Mesothelial cell of epicardium (in vitro differentiated cells): ENCODE measurements at places on chromosomes 2 and 18. TPM values are rescaled to one million over a fixed set of nuclear protein-coding genes. Genes with fewer than 3 reads are reported as not detected.

GRCh38 chr18:35247412-35248249 is 6.8 kb downstream of the ZNF397 start:
- no peaks in the 10 kb centered on the region for H3K27me3 ChIP-seq
- H3K36me3 ChIP-seq: peaks cover 90% of the 10 kb centered on the region
- H3K27ac ChIP-seq: no peak overlapping the region
- H3K4me3 ChIP-seq: no peak overlapping the region

GRCh38 chr2:195590199-195590860 is 66.7 kb upstream of the SLC39A10 start:
- DNase-seq: no peak
- H3K36me3 ChIP-seq: no peaks in the 10 kb centered on the region
- H3K27me3 ChIP-seq: no peaks in the 10 kb centered on the region
- H3K27ac ChIP-seq: no peak overlapping the region
- peaks cover 8% of the 10 kb centered on the region for H3K4me1 ChIP-seq
- no peak overlapping the region for H3K4me3 ChIP-seq

DNA sequence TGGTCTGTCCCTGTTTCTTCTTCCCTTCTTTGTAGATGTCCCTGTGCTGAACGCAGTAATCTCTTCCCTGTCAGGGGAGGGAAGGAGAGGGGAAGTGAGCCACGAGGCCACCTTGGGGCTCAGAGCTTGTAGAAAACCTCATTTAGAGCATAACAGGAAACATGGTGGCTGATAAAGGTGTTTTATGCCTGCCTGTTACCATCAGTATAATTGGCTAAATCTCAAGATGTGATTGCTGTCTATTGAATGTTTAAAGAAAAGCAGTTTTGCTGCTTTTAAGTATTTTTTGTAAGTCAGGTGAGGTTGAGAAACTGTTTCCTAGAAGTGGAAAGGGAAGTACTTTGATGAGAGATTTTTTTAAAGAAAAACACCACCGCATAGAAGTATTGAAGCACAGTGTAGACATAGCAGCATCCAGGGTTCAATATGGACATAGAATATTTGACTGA is 59.7 kb upstream of the PDK1 start:
- H3K36me3 ChIP-seq: peaks cover 9% of the 10 kb centered on the region
- DNase-seq: no peak
- no peaks in the 10 kb centered on the region for H3K27me3 ChIP-seq
- H3K4me3 ChIP-seq: no peak overlapping the region

DNA sequence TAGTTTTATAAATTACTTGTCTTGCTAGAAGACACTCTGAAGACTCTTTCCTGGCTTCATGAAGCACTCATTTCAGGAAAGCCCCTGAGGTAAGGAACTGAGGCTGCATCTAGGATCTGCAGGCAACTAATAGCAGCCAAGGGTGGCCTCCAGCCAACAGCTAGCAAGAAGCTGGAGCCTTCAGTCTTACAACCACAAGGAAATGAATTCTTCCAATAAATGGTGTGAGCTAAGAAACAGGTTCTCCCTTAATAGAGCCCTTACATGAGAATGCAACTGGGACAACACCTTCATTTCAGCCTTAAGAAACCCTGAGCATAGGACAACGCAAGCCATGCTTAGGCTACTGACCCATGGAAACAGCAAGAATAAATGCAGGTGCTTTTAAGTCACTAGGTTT is 254.6 kb upstream of the RBBP8 start:
- H3K4me1 ChIP-seq: peaks cover 51% of the 10 kb centered on the region
- peaks cover 21% of the 10 kb centered on the region for H3K27me3 ChIP-seq
- no peak overlapping the region for H3K27ac ChIP-seq
- DNase-seq: no peak
- H3K36me3 ChIP-seq: peaks cover 5% of the 10 kb centered on the region
- H3K4me3 ChIP-seq: no peak overlapping the region

DNA sequence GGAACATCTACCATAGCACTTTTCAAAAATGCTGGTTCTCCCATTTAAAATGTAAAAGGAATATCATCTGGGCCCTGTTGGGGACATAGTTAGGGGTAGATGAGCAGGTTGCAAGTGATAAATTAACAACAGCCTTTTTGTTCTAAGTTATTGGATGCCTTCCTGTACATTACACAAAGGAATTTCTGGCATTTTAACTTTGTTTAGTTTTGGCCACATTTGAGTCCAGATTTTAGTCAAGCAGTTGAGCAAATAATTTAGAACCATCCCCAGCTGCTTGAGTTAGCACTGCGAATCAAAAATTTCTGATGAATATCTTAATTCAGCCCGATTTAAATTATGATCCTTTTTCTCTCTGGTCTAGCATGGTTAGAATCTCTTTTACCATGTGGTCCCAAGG is 124.4 kb downstream of the TTC27 start:
- H3K27ac ChIP-seq: no peak overlapping the region
- H3K36me3 ChIP-seq: peaks cover 50% of the 10 kb centered on the region
- no peak overlapping the region for H3K4me3 ChIP-seq
- H3K4me1 ChIP-seq: peaks cover 5% of the 10 kb centered on the region

- H3K36me3 ChIP-seq: peaks cover 9% of the 10 kb centered on the region
- no peaks in the 10 kb centered on the region for H3K27me3 ChIP-seq
- peaks cover 30% of the 10 kb centered on the region for H3K4me1 ChIP-seq
- no peak overlapping the region for H3K4me3 ChIP-seq
Observed at GRCh38 chr2:47041891-47042684, 113.0 kb downstream of the STPG4 start.

DNA sequence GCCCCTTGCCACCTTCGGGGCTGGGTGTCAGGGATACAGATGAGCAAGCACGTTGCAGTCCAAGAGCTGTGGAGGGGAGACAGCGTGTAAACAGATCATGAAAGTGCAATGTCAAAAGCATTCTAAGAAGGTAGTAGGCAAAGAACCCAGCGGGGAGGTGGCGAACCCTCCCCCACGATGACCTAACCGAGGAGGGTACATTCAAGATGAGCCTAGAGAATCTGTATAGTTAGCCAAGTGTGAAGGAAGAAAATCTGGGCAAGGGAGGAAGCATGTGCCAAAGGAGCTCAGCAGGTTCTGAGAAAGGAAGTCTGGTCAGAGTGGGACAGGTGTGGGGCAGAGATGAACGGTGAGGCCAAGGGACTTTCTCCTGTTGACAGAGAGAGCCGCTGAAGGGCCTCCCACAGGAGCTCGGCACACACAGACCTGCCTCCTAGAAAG is 106.9 kb downstream of the SP3 start:
- H3K27me3 ChIP-seq: no peaks in the 10 kb centered on the region
- no peak overlapping the region for H3K4me3 ChIP-seq
- peaks cover 9% of the 10 kb centered on the region for H3K4me1 ChIP-seq
- no peak for DNase-seq

GRCh38 chr2:172704072-172704936 is 31.3 kb upstream of the RAPGEF4 start:
- H3K4me3 ChIP-seq: no peak overlapping the region
- no peak overlapping the region for H3K27ac ChIP-seq
- DNase-seq: no peak
- H3K27me3 ChIP-seq: peaks cover 5% of the 10 kb centered on the region

GRCh38 chr18:3810296-3810695 is 360.3 kb downstream of the TGIF1 start:
- no peak overlapping the region for H3K4me3 ChIP-seq
- peaks cover 7% of the 10 kb centered on the region for H3K36me3 ChIP-seq
- H3K27me3 ChIP-seq: no peaks in the 10 kb centered on the region
- no peak overlapping the region for H3K27ac ChIP-seq
- DNase-seq: no peak
- H3K4me1 ChIP-seq: peaks cover 8% of the 10 kb centered on the region

- no peaks in the 10 kb centered on the region for H3K27me3 ChIP-seq
- H3K27ac ChIP-seq: no peak overlapping the region
- peaks cover 15% of the 10 kb centered on the region for H3K4me1 ChIP-seq
- no peak for DNase-seq
Observed at GRCh38 chr2:117553448-117553847, 261.0 kb upstream of the DDX18 start.

DNA sequence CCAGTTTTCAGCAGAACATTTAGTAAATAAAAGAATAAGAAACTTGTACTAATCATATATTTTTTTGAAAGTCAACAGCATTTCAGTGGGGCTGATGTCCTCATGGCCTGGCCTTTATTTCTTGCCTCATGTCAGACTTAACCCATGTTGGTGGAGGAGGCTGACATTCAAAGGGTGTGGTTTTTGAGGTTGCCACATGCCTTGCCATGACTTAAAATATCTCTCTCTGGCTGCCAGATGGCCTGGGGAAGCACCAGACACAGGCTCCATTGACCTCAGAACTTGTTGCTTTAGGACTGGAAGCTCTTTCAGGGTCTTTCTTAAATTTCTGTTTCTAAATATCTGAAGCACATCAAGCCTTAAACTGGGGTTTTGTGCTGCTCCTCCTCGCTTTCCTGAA is 32.5 kb upstream of the CD28 start:
- H3K4me3 ChIP-seq: no peak overlapping the region
- H3K27me3 ChIP-seq: no peaks in the 10 kb centered on the region
- H3K4me1 ChIP-seq: no peaks in the 10 kb centered on the region

DNA sequence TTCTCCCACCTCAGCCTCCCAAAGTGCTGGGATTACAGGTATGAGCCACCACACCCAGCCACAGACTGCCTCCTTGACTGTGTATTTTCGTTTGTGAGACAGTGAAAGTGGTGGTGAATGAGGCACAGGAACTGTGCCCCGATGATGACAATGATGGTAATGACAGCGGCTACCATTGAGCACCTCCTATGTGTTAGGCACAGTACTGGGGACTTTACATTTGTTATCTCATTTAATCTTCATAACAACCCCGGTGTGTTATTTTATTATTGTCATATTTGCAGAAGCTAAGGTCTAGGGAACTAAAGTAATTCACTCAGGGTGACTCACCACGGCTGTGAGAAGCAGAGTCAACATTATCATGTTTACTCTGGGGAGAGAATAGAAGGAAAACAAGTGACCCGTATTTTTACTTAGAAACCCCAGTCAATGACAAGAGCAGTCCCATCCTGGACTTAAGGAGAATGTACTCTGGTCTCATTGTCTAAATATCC is 77.6 kb upstream of the ALPP start:
- no peak overlapping the region for H3K27ac ChIP-seq
- H3K4me3 ChIP-seq: no peak overlapping the region
- peaks cover 33% of the 10 kb centered on the region for H3K36me3 ChIP-seq

GRCh38 chr18:12038082-12038638 is 55.5 kb upstream of the ANKRD62 start:
- peaks cover 22% of the 10 kb centered on the region for H3K27me3 ChIP-seq
- peaks cover 20% of the 10 kb centered on the region for H3K4me1 ChIP-seq
- peak; percentile 52 for DNase-seq

DNA sequence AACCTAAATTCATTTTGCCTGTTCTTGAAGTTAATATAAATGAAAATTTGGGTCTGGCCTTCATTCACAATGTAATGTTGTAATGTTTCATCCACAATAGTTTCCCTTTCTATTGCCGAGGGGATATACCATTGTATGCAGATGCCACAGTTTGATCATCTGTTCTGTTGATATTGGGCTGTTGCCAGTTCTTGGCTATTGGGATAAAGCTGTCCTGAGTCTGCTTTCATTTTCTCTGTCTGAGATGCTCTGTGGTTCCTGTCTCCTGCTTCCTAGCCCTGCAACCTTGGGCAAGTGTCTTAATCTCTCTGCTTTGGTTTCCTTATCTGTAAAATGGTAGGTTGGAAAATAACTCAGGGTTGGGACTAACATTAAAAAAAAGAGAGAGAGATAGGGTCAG is 25.2 kb downstream of the B3GNT2 start:
- peaks cover 8% of the 10 kb centered on the region for H3K4me1 ChIP-seq
- no peak for DNase-seq
- peaks cover 43% of the 10 kb centered on the region for H3K36me3 ChIP-seq
- no peak overlapping the region for H3K27ac ChIP-seq

DNA sequence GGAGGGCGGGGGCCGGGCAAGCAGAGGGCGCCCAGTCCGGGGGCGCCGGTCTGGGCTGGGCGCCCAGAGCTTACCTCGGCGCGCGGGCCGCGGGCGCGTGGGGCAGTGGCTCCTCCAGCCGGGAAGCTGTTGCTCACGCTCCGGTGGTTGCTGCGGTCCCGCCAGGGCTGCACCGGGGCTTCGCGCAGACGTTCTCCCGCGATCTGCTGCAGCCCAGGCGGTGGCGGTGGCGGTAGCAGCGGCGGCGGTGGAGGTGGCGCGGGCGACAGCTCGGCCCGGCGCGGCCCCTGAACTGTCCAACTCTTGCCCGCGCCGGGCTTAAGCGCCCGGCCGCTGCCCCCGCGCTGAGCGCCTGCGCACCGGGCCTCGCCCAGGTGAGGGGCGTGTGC is 391 bp downstream of the ZNF385B start:
- DNase-seq: peak; percentile 51
- H3K4me1 ChIP-seq: peaks cover 14% of the 10 kb centered on the region
- no peaks in the 10 kb centered on the region for H3K36me3 ChIP-seq
- H3K4me3 ChIP-seq: peak overlapping the region; percentile 25
- no peak overlapping the region for H3K27ac ChIP-seq

DNA sequence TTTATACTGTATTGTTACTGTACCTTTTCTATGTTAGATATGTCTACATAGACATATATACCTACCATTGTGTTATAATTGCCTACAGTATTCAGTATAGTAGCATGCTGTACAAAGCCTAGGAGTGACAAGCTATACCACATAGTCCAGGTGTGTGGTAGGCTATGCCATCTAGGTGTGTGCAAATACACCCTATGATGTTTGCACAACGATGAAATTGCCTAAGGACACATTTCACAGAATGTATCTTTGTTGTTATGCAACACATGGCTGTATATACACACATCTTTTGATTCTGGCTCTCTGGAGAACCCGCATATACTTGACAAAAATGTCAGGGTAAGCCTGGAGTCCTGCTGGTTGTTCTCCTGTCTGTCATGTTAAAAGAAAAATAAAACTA is 85.1 kb downstream of the BCL2L11 start:
- no peak overlapping the region for H3K4me3 ChIP-seq
- no peaks in the 10 kb centered on the region for H3K4me1 ChIP-seq
- no peaks in the 10 kb centered on the region for H3K36me3 ChIP-seq
- H3K27me3 ChIP-seq: no peaks in the 10 kb centered on the region
- H3K27ac ChIP-seq: no peak overlapping the region
- DNase-seq: no peak

Gene CCDC68
- total RNA-seq: not detected in 3 replicates

Gene NGEF
- total RNA-seq: 0.51 to 1.3 TPM (median 1.3 TPM) in 3 replicates

Gene CROCC2
- 0.16 to 0.32 TPM (median 0.16 TPM) in 3 replicates for total RNA-seq

Gene ABHD3
- total RNA-seq: 3.8 to 6.0 TPM (median 5.4 TPM) in 3 replicates

Gene POTEC
- total RNA-seq: not detected in 3 replicates

Gene NPHP1
- total RNA-seq: 3.8 to 5.3 TPM (median 5.1 TPM) in 3 replicates
